ENCODE measurements at places on chromosomes 2 and 18.

GRCh38 chr2:54469484-54470053, 13.4 kb downstream of the SPTBN1 start:
- DNase-seq, result no peak

DNA sequence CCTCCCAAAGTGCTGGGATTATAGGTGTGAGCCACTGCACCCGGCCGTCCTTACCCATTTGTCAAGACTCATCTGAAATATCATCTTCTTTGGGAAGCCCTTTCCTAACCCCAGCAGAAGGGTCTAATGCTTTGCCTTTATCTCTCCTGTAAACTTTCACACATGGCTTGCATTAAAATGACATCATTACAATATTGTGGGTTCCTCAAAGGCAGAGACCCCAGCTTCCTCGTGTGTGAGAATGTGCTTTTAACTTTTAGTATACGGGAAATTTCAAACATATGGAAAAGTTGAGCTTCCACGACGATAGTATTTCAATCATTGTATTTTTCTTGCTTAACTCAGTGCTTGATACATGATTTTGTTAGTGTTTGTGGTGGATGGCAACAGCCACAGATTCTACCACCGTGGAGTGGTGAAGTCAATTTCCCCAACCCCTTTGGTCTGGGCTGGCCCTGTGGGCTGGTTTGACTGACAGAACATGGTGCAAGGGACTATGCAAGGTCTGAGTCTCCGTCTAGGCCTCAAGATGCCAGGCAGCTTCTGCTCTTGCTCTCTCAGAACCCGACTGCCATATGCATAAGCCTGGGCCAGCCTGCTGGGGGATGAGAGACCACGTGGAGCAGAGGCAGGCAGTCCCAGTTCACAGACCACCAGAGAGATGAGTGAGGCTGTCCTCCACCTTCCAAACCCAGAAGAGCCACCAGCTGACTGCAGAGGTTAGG, 39.9 kb downstream of the NGEF start:
- DNase-seq, result no peak

- DNase-seq, result no peak
Observed at GRCh38 chr2:98959810-98960507, 23.9 kb upstream of the CRACDL start.

- no peak for DNase-seq
Observed at GRCh38 chr2:2834516-2835254, 503.6 kb upstream of the MYT1L start.

DNA sequence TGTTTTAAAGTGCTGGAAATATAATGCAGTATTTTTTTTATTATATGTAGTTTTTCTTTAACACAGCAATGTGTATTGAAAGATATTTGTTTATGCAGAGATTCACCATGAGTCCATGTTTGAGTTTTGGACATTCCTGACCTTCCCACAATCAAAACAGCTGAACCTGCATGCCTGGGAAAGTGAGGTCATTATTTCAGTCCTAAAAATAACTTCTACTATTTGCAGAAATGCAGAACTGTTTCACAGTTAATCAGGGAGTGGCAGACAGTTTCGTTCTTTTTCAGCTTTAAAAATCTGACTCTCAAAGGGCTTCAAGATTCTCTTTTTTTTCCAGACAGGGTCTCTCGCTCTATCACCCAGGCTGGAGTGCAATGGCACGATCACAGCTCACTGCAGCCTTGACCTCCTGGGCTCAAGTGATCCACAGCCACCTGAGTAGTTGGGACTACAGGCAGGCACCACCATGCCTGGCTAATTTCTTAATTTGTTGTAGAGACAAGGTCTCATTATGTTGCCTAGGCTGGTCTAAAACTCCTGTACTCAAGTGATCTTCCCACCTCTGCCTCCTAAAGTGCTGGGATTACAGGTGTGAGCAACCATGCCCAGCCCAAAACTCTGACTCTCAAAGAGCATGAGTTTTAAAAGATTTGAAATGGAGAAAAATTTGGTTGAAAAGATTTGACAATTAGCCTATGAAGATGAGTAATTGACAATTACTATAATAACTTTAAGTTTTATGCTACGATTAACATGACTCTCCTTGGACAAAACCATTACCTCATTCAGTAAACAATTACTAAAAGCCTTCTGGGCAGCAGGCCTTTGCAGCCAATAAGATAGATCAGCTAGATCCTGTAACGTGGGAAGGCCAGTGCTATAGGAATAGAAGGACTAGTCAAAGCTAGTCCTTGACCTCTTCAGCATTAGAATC, 5.0 kb upstream of the MYL12B start:
- DNase-seq, result no peak

Data from NCI-H1048 (cell line).